ENCODE measurements at places on chromosomes 1 and 21. TPM values are rescaled to one million over a fixed set of nuclear protein-coding genes. Genes with fewer than 3 reads are reported as not detected.

GRCh38 chr1:78839704-78840277 lies 166.7 kb downstream of the ADGRL4 start:
- H3K4me1 ChIP-seq: peaks cover 3% of the 10 kb centered on the region
- no peak overlapping the region for H3K27ac ChIP-seq
- no peak overlapping the region for H3K4me3 ChIP-seq
- no peak for DNase-seq
- H3K36me3 ChIP-seq: no peaks in the 10 kb centered on the region

GRCh38 chr1:246351721-246352120 lies 155.4 kb downstream of the SMYD3 start:
- H3K27ac ChIP-seq: no peak overlapping the region
- H3K36me3 ChIP-seq: no peaks in the 10 kb centered on the region
- H3K4me1 ChIP-seq: no peaks in the 10 kb centered on the region
- DNase-seq: no peak

- H3K4me3 ChIP-seq: no peak overlapping the region
- DNase-seq: no peak
- H3K4me1 ChIP-seq: peaks cover 4% of the 10 kb centered on the region
- no peak overlapping the region for H3K27ac ChIP-seq
Observed at GRCh38 chr21:41819856-41820281, 53.0 kb upstream of the RIPK4 start.

DNA sequence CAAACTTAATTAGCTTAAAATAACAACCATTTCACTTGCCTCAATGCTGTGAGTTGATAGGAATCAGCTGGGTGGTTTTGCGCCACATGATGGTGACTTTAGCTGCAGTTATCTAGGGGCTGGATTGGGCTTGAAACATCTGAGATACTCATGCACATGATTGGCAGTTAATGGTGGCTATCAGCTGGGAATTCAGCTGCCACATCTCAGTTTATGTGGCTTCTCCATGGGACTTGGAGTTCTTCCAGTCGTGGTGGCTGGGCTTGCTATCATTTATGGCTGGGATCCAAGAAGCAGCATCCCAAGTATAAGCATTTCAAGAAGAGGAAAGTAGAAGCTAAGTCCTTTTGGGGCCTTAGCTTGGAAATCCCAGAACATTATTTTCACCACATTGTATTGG lies 36.4 kb downstream of the PDC start:
- H3K36me3 ChIP-seq: no peaks in the 10 kb centered on the region
- no peak overlapping the region for H3K27ac ChIP-seq
- no peak for DNase-seq
- H3K4me3 ChIP-seq: no peak overlapping the region
- H3K4me1 ChIP-seq: no peaks in the 10 kb centered on the region
- H3K27me3 ChIP-seq: no peaks in the 10 kb centered on the region

Gene SPRR2G
- total RNA-seq: not detected

Gene IFNAR2
- total RNA-seq: 15.2 TPM
